ENCODE measurements at places on chromosomes 7 and 10. TPM values are rescaled to one million over a fixed set of nuclear protein-coding genes. Genes with fewer than 3 reads are reported as not detected.

KCNIP2 gene
- 335 TPM for total RNA-seq

PNLIPRP3 gene
- not detected for total RNA-seq

NCF1 gene
- 10.8 TPM for total RNA-seq

OIT3 gene
- 0.29 TPM for total RNA-seq

GIMAP1 gene
- 7.0 TPM for total RNA-seq

ABCC2 gene
- total RNA-seq, result 0.94 TPM

LMBR1 gene
- total RNA-seq, result 39.4 TPM

GRM3 gene
- not detected for total RNA-seq

CYP3A7 gene
- not detected for total RNA-seq

HOXA4 gene
- 1.0 TPM for total RNA-seq

CDC14C gene
- total RNA-seq, result not detected

VIPR2 gene
- 8.5 TPM for total RNA-seq

GRID1 gene
- total RNA-seq, result 0.52 TPM

HMX3 gene
- total RNA-seq, result not detected

KNDC1 gene
- 0.50 TPM for total RNA-seq

EPDR1 gene
- total RNA-seq, result 24.2 TPM

KCNH2 gene
- 82.1 TPM for total RNA-seq

PTCD1 gene
- 2.8 TPM for total RNA-seq

CLDN15 gene
- 6.1 TPM for total RNA-seq

PDE6C gene
- not detected for total RNA-seq

AKR1C1 gene
- total RNA-seq, result 147 TPM

TACR2 gene
- 0.24 TPM for total RNA-seq

OR2A1 gene
- not detected for total RNA-seq

LHPP gene
- 16.4 TPM for total RNA-seq

PLAC9 gene
- total RNA-seq, result 60.9 TPM

PSMC2 gene
- 115 TPM for total RNA-seq

TLX1 gene
- total RNA-seq, result not detected

LRRC17 gene
- total RNA-seq, result 5.9 TPM

EXOC4 gene
- total RNA-seq, result 33.7 TPM

SDHAF3 gene
- 19.2 TPM for total RNA-seq

SGCE gene
- total RNA-seq, result 40.7 TPM

VWC2 gene
- 3.0 TPM for total RNA-seq

GPR158 gene
- total RNA-seq, result 0.05 TPM

ARHGEF5 gene
- 5.4 TPM for total RNA-seq

PRPF18 gene
- total RNA-seq, result 15.2 TPM

PILRA gene
- 6.5 TPM for total RNA-seq

ENTPD1 gene
- 11.8 TPM for total RNA-seq

CTBP2 gene
- total RNA-seq, result 30.8 TPM

LBX1 gene
- not detected for total RNA-seq

Data from left cardiac atrium (tissue), 4 donors.